Stimulated activated CD4-positive, alpha-beta T cell treated with anti-CD3 and anti-CD28 coated beads, Interleukin-1b, Interleukin-23, amount 100 ng/mL, for 1 hour (primary cell): ENCODE measurements at places on chromosomes 5 and 9.

GRCh38 chr5:112390327-112390726 is 28.8 kb downstream of the EPB41L4A start:
- DNase-seq = no peak

DNA sequence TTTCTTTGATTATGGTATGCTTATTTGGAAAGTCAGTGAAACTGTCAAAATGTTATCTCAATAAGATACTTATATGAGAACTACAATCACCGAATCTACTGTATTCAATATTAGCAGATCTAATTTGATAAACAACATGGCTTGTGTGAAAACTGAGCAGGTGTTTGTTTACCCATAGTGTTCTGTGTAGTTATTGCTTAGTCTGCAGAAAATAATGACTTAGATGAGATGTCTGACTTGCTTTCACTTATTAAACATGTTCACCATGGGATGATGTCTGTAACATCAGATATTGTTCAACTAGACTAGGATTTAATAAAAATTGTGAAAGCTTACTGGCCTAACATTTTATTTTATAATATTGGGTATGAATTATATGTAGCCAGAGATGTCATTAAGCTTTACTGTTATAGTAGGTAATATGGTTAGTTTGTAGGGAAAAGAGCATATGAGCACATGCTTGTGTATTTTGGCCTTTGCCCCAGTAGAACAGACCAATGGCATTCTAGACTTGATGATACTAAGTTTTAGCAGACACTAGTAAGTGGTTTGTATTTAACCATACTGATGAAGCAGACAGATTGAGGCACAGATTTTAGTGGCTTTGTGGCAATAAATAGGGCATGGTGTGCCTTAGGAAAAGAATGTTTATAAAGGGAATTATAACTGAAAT is 16.4 kb downstream of the SUB1 start:
- DNase-seq = no peak

DNA sequence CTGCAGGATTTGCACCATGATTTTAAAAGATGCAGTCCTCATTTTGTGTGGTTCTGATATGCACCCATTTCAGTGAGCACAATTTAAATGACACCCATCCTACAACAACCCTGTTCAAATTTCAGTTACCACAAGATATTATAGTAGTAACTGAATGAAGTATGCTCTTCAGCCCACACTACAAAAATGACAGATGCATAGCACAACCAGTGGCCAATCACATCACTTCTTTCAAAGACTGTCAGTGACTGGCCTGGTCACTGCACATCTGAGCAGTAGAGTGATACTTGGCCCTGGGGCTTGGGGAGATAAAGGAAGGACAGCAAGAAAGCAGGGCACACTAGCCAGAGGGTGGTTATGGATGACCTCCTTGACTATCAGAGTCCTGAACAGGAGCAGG is 19.8 kb upstream of the IFNK start:
- DNase-seq = no peak

DNA sequence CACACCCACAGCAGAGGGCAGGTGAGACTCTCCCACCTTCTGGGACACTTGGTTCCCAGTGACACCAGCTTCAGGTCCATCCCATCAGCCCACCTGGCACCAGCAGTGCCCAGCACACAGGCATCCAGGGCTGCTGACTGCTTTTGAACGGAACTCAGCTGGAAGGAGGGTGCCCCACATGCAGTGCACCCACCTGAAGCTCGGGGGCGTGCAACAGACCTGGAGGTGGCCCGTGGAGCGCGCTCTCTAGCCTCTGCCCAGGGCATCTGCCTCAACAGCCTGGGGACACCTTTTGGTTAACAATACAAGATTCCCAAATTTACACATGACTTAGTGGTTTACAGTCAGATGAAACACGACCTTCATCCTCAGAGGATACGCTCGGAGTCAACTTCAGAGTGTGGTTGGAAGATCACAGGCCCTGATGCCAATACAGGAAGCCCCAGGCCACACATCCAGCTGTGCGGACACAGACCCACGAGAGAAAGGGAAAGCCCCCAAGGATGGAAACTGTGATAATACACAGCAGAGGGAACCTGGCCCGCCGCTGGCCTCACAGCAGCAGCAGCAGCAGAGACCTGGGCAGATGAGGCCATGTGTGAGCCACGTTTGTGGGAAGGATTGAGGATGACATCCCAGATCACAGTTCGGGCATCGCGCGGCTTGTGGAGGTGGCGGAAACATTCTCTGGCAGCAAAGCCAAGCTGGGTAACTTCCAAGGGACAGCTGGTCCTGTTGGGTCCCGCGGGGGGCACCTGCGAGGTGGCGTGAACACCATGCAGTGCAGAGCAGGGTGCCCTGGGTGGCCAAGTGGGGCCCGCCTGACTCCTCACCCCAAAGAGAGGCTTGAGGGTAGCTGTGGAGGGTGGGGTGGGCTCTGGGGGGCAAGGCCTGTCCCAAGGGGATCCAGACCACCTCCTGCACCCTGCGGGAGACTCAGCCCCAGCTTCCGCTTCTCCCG is 64.0 kb downstream of the SECISBP2 start:
- DNase-seq = no peak

GRCh38 chr5:153513156-153513555 is 22.7 kb downstream of the GRIA1 start:
- DNase-seq = no peak

DNA sequence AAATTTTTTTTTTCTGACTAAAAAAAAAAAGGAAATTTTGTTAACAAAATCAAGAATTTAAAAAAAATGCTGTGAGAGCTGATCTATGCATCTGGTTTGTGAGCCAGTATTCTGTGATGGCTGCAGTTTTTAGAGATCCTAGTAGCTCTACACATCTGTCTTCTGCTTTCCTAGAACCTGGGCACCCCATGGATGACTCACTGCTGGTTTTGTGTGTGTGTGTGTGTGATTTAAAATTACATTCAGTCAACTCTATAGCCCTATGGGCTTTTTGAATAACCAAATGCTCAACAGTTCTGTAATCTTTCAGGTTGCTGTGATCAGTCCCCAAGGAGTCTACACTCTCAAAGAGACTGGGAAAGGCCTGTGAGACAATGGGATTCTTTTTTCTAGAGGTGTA is 2.5 kb upstream of the PSMD5 start:
- no peak for DNase-seq

- DNase-seq = no peak
Measured at GRCh38 chr5:112640546-112640945, 97.1 kb upstream of the APC start.

GRCh38 chr5:5044247-5044840 is 95.8 kb upstream of the ADAMTS16 start:
- DNase-seq = no peak

GRCh38 chr9:12640016-12640587 is 53.1 kb upstream of the TYRP1 start:
- DNase-seq = no peak

GRCh38 chr5:102222772-102223171 is 73.3 kb downstream of the SLCO4C1 start:
- DNase-seq = no peak

DNA sequence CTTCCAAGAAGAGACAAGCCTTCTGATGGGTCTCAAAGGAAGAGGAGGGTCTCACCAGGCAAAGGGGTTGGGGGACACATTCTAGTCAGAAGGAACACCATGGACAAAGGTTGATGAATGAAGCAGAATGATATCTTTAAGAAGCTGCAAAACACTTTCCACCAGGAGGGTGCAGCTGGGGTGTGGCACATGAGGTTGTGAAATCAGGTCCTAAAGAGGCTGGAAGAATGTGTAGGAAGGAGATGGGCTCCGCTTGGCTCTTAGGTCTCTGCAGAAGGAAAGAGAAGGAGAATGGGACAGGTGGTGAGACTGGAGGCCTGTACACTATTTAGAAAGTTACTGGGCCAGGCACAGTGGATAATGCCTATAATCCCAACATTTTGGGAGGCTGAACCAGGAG is 328.6 kb downstream of the PDE4D start:
- DNase-seq = no peak

DNA sequence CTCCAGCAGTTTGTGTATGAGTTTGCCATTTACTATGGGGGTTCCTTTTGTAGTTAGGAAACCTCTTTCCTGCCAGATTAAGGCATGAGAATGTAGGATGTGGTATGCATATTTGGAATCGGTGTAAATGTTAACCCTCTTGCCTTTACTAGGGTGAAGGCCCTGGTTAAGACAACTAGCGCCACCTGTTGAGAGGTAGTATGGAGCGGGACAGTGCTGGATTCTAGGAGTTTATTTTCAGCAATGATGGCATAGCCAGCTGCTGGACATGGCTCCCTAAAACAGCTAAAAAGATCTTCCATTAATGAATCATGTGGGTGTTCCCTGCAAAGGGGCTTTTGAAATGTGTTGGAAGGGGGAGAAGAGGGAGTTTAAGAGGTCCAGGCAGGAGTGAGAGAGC is 30.7 kb upstream of the GPX3 start:
- no peak for DNase-seq

- no peak for DNase-seq
Measured at GRCh38 chr9:73847536-73847935, 649.6 kb upstream of the RORB start.

GRCh38 chr9:36276781-36277181 is 18.5 kb upstream of the GNE start:
- no peak for DNase-seq

DNA sequence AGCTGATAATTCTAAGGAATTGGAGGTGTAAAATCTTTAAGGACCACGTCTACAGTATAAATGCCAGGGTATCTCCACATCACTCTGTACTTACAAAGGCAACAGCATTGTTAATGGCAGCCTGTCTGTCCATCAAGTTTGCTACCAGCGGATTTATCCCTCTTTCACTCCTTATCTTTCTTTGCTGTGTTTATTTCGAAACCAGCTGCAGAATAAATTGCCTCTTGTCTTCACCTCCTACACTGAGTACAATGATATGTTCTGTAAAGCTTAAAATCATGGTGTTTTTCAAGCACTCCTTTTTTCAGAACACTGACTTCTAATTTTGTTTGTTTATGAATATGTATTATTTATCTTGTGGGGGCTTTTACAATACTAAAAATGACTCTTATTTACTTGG is 1088.1 kb downstream of the NR2F1-AS1 start:
- DNase-seq = no peak

DNA sequence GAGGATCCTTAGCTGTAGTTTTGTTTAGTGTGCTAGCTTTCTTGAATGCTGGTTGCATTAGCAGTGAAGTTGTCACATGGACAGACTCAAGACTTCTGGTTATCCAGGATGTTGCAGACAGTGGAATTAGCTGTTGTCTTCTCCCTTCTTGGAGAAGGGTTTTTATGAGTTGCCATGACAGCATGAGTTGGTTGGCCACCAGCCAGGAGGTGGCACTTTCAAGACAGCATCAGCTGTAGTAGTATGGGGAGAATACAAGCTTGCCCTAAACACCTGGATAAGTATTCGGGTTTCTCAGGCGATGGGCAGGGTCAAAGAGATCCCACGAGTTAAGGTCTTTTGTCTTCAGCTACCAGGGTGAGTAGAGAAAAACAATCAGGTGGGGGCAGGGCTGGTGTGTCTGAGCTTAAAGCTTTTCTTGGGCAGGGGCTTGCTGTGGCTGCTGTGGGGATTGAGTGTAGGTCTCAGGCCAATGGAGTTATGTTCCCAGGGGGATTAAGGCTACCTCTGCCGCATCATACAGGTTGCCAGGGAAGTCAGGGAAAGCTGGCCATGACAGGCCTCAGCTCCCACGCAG is 7.7 kb upstream of the C5orf47 start:
- DNase-seq = no peak

GRCh38 chr9:94031380-94031779 is 52.9 kb upstream of the PTPDC1 start:
- DNase-seq = no peak

GRCh38 chr5:133697536-133698258 is 85.4 kb upstream of the FSTL4 start:
- DNase-seq = no peak

DNA sequence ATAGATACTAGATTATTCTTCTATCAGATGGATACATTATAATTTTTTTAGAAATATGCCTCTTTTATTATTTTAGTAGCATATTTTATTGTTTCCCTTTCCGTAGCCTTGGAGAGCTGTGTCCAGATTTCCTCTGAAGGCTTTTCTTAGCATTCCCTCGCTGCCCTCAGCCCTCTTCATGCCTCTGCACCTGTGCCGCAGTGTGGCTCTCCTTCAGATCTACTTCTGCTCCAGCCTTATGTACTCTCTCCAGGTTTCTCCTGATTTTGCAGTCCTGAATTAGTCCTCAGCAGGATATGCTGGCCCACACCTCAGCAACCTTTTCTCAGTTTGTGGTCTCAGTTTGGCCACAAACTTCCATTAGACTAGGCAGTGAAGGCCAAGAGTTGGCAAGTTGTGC is 1052.0 kb downstream of the TAF11L14 start:
- no peak for DNase-seq

DNA sequence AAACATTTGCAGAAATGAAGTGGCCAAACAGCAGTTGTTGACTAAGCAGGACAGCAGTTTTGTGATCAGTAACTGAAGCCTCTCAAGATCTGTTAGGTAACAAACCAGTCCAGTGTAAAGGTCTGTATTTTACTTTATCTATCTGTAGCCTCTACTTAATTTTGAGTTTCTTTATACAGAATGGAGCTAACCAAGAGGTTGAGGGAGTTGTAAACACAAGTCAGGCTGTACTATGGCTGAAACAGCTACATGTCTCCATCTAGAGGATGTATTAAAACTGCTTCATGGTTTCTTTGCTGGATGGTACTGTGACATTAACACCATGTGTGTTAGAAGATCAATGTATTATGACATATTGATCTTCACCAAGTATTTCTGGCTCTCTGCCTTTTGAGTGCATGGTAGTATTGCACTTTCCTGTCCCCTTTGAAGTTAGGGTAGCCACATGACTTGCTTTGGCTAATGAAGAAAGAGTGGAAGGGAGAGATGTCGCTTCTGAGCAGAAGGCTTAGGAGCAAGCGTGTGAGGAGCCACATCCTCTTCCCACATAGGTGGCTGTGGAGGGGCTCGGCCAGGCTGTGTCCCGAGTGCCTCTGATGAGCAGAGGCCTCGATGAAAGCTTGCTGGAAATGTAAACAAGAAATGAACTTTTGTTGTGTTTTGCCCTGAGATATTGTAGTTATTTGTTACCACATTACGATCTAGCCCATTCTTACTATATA is 105.6 kb upstream of the PCA3 start:
- DNase-seq = no peak

GRCh38 chr9:17613758-17614157 is 34.9 kb downstream of the SH3GL2 start:
- no peak for DNase-seq
